ENCODE measurements at places on chromosomes 7 and 10. TPM values are rescaled to one million over a fixed set of nuclear protein-coding genes. Genes with fewer than 3 reads are reported as not detected.

DNA sequence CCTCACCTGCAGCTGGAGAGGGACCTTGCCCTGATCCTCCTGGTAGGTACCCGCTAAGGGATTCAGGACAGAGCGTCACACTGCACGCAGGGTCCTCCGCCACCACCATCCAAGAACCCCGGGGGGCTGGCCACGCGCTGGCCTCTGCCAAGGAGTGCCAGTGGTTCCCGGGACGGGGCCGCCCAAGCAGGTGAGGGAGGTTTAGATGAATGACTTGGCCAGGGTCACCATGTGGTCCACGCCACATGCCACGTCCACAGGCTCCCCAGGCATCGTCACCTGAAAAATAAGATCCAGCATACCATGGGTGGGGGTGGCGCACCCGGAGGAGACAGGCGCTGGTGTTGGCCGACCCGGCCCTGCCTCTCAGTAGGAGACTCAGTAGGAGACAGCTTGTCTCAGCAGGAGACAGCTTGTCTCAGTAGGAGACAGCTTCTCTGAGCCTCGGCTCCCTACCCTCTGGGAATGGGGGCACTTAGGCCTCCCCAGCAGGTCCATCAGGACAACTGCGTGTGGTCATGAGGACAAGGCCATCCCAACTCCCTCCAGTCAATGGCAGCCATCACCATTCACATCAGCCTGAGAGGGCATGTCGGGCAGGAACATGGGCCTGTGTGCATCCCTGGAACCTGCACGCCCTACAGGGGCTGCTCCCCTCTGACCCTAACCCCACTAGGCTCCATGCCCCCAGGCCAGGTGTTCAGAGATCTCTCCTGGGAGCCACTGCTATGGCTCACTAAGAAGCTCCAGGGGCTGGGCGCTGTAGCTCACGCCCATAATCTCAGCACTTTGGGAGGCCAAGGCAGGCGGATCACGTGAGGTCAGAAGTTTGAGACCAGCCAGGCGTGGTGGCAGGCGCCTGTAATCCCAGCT is 30.5 kb downstream of the RCC1L start:
- DNase-seq = no peak

- DNase-seq = no peak
These were observed 171.8 kb downstream of the EGFR start for GRCh38 chr7:55190511-55191160.

DNA sequence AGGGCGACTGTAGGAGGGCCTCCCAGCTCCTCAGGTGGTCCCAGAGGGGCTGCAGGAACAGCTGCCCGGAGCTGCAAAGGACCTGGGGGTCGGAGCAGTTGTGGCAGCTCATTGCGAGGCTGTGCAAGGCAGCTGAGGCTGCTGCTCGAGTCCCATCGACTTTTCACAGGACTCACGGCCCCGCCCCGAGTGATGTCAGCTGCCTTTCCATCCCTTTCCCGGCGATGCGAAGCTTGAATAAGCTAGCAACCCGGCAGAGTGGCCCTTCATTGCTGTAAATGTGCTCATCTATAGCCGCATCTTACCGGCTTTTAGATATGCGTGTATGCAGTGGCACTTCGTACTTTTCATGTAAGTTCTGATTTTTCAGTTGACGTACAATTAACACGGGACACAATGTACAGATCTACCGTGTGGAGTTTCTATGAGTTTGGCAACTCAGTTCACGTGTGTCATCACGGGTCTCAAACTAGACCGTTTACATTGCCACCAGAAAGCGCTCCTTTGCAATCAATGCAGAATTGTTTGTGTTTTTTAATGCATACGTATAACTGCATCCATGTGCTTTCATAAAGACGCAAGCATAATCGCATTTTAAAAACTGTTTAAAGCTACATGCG is at the start of gene CH25H:
TSS of gene CH25H (minus strand) at position 137 of the 620 bp plus-strand sequence. CDS start at position 112, 25 bp downstream.
- peak; percentile 69 for DNase-seq

The ASAH2 gene
- total RNA-seq = 1.6 TPM

The CRTAC1 gene
- not detected for total RNA-seq

The SDK1 gene
- total RNA-seq = 0.51 TPM

DNA sequence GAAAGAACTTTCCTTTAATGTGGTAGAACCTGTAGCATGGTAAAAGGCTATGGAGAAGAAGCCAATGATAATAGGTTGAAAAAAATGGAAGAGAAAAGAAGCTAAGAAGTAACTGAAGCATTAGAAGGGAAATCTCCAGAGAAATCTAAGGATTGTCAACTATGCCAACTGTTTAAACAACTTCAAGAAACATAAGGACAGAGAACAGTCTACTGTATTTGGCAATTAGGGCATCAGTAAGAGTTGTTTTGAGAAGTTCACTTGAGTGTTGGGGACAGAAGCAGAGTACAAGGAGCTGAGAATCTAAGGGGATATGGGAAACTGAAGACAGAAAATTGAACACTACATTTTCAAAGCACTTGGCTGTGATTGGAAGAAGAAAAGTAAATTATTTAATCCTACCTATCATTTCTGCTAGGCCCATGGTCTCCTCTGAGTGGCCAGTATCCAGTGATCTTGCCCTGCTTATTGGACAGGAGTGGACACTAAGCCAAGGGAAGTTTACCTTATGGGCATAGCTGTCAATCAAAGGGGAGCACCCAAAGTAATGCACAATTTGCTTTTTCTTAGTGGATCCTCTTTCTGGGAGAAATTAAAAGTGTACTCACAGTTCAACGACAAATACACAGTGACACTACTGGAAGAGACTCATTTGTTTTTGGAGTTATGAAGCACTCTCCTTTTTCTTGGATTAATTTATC is 56.4 kb upstream of the CCDC71L start:
- DNase-seq = no peak

DNA sequence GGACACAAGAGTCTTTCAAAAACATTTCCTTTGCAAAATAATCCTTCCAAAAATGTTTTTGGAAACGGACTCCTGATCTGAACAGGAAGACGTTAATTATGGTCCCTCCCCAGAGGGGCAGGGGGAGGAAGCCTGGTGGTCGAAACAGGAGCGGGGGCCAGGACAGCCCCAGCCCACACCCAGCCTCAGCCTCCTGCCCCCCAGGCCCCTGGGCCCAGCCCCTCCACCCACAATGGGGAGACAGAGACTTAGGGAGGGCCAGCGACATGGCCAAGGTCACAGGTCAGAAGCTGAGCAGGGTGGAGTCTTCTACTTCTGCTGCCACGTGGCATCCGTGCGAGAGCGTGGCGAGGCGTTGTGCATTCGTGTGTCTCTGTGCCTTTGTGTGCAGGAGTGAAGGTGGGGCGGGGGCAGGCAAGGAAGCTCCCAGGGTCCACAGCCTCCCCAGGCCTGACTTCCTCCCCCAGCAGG is 14.0 kb upstream of the GRIFIN start:
- no peak for DNase-seq

The FAM185A gene
- 11.4 TPM for total RNA-seq

The OPN1SW gene
- not detected for total RNA-seq

The OIT3 gene
- total RNA-seq = 0.13 TPM

DNA sequence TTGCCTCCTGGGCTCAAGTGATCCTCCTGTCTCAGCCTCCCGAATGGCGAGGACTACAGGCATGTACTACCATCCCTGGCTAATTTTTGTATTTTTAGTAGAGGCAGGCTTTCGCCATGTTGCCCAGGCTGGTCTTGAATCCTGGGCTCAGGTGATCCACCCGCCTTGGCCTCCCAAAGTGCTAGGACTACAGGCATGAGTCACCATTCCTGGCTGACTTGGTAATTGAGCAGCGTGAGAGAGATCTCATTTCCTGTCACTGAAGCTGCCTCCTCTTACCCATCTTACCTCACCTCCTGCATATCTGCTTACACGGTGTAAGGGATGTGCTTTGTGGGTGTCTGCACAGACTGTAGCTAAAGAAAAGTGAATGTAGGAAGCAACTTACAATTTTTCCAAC is 9.7 kb downstream of the IFIT3 start:
- peak; percentile 96 for DNase-seq

DNA sequence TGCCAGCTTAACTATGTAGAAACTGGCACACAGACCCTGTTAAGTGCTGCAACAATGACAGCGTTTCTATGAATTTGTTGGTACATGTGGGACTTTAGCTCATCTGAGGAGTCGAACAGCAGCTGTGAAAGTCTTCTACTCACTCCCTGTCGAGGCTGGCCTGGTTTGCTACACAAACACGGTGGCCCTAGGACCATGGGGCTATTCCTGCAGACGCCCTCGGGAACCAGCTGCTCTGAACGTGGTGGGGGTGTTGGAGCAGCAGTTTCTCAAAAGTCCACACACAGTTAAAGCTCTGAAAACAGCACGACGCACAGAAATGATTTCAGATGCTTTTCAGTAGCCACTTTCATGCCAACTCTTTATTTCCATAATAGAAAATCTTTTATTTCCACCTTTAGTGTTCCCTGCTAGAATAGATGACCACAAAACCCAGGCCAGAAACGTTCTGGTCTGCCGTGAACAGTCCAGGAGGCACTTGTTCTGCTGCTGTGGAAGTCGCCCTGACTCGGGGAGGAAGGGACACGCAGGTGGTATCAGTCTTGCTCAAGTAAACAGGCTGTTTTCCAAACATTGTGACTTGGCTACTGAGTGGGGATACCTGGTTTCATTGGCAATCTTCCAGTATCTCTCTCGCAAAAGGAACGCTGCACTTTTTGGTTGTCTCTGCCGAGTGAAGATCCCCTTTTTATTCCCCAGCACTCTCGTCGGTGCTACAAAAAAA is 21.5 kb downstream of the GUSB start:
- no peak for DNase-seq

GRCh38 chr10:126906704-126907422 is 1.6 kb downstream of the DOCK1 start:
- DNase-seq = no peak

GRCh38 chr10:132441818-132442524 is 45.0 kb downstream of the PWWP2B start:
- no peak for DNase-seq

- no peak for DNase-seq
These were observed 28.8 kb downstream of the TSPAN15 start for GRCh38 chr10:69480068-69480412.

GRCh38 chr7:105000927-105001336 is 13.1 kb upstream of the KMT2E start:
- DNase-seq = no peak

The CELF2 gene
- total RNA-seq = 2.1 TPM

The MRC1 gene
- under 0.01 TPM for total RNA-seq

DNA sequence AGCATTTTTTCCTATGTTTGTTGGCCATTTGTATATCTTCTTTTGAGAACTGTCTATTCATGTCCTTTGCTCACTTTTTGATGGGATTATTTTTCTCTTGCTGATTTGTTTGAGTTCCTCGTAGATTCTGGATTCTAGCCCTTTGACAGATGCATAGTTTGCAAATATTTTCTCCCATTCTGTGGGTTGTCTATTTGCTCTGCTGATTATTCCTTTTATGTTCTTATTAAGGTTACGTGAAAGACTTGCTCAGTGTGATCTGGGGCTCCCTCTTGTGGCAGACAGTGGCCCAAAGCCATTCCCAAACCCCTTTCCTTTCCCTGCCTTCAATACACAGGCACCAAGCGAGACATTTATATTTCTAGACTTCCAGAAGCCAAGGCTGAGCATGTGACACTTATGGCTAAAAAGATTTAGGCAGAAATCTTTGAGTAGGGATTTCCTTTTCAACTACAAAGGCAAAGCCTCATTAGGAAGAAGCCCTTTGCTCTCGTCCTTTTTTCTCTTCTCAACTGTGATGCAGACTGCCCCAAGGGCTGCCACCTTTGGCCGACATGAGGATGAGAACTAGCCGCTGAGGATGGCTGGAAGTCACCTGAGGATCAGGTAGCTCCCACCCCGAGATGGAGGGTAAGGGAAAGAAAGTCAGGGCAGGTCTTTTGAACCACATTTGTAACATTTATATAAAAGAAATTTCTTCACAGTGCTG is 23.6 kb downstream of the ST8SIA6 start:
- peak; percentile 66 for DNase-seq

- DNase-seq = peak; percentile 17
These were observed 168.2 kb upstream of the IGFBP3 start for GRCh38 chr7:46089281-46089680.

- no peak for DNase-seq
These were observed 179.5 kb upstream of the PLXNA4 start for GRCh38 chr7:132755538-132756483.

The ALOX5 gene
- total RNA-seq = 0.13 TPM

DNA sequence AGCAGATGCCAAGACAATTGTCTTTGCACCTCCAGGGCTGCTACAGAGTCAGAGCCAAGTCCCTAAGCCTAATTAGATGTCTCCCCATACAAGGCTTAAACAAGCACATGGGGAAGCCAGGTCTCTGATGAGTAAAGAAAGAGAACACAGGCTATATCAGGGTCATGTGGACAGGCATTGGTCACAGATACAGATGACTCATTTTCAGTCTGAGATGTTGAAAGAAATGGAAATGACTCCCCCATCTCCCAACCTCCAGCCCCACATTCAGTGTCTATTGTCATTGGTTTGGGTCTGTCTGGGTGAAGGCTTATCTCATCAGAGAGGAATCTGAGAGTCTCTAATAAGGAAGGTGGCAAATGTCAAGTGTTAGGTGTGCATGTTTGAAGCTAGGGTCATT is 290.1 kb upstream of the KIAA1217 start:
- DNase-seq = peak; percentile 86

DNA sequence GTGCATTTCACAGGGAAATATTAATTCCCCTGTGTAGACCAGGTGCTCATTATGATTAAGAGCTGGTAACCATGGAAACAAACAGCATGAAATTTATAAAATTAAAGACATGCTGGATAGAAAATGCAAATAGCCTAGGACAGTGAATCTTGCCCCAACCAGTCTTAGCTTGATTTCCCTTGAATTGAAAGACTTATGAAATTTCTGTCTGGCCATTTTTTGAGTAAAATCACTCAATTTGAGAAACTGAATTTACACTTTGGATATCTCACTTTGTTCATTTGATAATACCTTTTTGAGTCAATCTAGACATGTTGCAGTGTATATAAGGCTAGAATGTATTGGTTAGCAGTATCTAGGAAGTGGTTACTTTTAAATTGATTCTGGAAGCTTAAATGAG is 4.4 kb upstream of the SMIM30 start:
- DNase-seq = no peak

The SLC26A3 gene
- total RNA-seq = not detected

- peak; percentile 90 for DNase-seq
These were observed 44.8 kb upstream of the FAM133B start for GRCh38 chr7:92634924-92635519.

GRCh38 chr7:122412441-122412840 is 107.9 kb upstream of the FEZF1 start:
- no peak for DNase-seq

DNA sequence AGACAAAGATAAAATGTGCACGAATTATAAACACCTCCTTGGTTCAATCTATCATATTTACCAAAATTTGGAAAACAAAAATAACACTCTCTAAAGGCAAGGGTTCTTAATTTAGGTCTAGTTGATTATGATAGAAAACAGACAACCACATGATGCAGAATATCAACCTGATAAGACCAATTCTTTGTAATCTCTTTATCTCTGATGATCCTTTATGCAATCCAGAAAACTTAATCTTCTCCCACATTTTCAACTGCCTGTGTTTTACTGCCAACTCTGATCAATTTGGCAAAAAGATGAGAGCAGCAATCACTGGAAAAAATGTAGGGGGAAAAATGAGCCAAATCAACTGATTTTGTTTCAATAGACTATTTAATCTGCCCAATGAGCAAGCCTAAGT is 148.5 kb downstream of the LRRN3 start:
- DNase-seq = no peak
